ENCODE measurements at places on chromosomes 7 and 10.

DNA sequence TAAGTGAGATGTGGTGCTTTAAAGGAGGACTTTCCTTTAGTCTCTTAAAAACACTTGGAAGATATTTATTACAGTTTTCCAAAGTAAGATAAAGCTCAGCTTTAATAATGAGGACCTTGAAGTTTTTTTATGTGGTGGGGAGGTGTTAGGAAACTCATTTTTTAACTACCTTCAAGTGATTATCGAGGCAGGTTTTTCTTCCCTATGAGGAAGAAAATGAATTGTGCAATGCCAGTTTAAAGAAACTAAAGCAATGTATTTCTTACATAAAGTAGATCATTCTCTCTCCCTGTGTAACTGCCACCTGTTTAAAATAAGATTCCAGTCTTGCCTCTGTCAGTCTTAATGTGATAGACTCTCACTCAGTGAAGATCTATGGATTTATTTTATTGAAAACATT, 27.9 kb downstream of the ZEB1 start:
- no peak for DNase-seq

- DNase-seq: no peak
These were observed 61.3 kb downstream of the TACC2 start for GRCh38 chr10:122050311-122050710.

DNA sequence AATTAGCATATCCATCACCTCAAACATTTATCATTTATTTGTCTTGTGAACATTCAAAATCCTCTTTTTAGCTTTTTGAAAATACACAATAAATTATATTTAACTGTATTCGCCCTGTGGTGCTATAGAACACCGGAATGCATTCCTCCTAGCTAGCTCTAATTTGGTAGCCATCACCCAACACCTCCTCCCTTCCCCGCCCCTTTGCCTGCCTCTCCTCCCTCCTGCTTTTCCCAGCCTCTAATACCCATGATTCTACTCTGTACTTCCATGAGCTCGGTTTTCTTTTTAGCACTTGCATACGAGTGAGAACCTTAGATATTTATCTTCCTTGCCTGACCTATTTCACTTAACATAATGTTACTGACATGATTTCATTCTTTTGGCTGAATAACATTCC, 80.1 kb downstream of the ANKRD26 start:
- DNase-seq: no peak

GRCh38 chr7:20906801-20907453, 120.2 kb upstream of the SP8 start:
- DNase-seq: no peak

DNA sequence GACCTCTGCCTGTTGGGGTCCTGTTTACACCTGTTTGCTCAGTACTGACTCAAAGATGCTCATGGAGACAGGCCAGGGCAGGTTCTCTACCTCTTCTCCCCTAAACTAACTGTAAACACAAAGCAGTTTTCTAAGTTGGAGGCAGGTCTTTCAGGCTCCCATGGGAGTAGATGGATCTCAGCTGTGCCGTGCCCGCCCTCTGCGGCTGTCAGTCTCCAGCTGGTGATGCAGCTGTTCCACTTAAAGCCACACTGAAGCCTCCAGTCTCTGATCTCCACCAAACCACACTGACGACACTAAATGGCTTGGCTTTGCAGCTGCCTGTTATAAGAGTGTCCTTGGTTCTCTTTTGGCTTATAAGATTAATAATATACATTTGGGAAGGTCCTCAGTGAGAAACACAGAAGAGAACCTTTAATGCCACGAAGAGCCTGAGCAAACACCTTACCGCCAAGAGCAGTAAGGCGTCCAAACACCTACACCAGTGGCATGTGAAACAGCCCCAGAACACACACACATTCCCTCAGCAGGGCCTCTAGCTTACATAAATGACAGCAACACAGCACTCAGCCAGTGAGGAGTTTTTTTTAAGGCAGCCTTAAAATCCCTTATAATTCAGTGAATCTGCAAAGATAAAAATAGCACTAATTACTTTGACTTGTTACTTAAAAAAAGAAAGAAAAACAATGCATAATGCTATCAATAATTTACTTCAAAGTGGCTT, 60.4 kb upstream of the KCNIP2 start:
- no peak for DNase-seq

GRCh38 chr7:936386-937054, 18.0 kb downstream of the ADAP1 start:
- peak; percentile 57 for DNase-seq
